ENCODE measurements at places on chromosomes 12 and 14.

GRCh38 chr12:6435961-6436715 is 8.6 kb upstream of the CD27 start:
- no peak for DNase-seq

DNA sequence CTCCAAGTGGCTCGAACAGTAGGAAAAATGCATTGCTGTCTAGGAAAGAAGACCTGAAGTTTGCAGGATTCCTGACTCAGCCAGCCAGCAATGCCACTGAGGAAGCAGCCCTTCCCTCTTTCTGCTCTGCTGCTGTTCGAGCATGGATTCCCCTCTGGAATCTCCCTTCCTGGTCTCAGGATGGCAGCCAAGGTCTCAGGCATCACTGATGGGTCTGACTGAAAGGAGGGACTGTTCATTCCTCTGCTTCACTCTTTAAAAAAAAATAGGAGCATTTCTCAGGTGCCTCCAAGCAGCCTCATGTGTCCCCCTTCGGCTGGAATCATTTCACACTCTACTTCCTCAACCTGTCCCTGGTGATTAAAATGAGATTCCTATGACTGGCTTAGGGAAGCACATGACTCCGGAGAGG is 62.4 kb downstream of the SLC15A4 start:
- no peak for DNase-seq

GRCh38 chr14:32608857-32609256 is 279.8 kb downstream of the AKAP6 start:
- no peak for DNase-seq

DNA sequence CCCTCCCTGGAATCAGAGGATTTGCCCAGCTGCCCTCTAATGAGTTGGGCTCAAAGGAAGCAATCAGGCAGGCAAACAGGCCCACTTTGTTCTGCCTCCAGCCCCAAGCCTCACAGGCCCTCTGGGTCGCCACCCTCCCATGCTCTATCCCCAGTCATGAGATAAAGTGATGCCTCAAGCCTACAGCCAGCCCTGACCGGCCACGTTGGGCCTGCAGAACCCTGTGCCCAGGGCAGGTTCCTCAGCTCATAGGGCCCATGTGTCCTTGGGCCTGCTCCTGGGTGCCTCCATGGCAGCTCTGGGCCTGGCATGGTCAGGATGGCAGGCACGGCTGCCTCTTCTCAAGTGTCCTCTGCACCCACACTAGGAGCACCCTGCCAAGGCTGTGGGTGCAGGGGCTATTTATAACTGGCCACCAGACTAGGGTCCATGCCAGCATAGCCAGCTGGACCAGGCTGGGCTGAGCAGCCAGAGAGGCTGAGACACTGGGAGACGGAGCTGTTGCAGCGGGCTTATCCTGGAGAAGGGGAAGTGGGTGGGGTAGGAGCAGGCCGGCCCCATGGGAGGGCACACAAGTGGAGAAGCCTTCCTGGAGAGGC is 20.2 kb downstream of the HDAC7 start:
- DNase-seq = no peak

DNA sequence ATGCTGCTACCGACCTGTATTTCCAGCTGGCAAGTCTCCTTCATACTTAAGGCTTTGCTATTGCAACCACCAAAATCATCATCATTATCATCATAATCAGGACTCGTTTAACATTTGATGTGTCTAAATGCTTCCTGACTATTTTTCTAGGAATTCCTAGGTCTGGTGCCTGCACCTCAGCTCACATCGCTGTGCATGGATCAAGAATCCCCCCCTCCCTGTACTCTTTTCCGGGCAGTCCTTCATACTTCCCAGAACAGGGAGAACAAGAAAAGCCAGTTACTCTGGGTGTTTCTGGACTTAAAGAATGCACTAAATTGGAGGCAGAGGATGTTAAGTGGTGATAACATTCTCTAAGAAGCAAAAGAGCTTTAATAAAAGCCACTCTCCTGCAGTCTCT is 9.4 kb downstream of the ERP27 start:
- no peak for DNase-seq

GRCh38 chr12:91287753-91288152 is 105.1 kb upstream of the DCN start:
- no peak for DNase-seq

DNA sequence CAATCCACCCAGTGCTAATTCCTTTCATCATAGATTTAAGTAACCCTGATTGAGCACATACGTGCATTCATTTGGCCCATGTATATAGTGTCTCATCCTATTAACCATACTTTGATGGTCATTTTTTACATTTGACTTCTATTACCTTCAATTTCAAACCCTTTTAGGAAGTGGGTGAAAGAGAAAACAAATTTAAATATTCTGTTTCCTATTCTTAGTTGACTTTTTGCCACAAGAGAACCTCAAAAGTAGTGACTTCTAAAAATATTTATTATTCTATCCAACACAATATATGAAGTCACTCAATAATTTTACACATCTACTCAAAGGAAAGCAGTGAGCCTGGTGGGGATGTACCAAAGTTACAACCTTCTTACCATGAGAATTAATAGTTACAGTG is 164.9 kb downstream of the CEP128 start:
- no peak for DNase-seq

Data from activated T-helper 1 cell treated with anti-CD3 and anti-CD28 coated beads, Interleukin-2, amount 50 U/mL, for 16 hours (primary cell).